H9 (cell line): ENCODE measurements at places on chromosomes 13 and 19.

- no peak for DNase-seq
Measured at GRCh38 chr19:2236064-2236313, 140 bp downstream of the PLEKHJ1 start.

DNA sequence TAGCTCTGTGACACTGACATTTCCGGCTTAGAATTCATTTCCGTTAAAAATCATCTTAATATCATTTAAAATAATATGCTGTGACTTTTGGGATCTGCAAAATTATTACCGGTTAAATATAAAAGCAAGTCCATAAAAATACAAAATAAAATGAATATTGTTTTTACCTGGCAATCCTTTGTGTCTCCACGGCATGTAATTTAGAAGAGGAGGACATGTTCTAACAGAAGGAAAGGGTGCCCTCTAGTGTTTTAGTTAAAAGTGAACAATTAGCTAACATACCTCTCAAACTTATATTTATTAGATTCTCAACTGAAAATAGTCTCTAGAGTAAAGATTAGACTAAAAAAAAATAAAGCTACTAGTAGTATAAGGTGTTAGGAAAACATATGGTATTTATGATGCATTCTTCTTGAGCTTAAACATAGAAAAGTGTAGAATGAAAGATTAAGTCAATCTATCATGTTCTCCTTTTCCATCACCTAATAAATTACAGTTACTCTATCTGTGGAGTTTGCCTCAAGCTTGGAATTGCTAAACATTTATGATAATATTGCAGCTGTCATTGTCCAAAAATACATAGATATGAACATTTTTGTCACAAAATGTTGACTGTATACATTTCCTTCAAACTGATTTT is 676.7 kb upstream of the SPRY2 start:
- no peak for DNase-seq

- DNase-seq, result no peak
Measured at GRCh38 chr13:42525035-42525504, 48.9 kb upstream of the TNFSF11 start.

DNA sequence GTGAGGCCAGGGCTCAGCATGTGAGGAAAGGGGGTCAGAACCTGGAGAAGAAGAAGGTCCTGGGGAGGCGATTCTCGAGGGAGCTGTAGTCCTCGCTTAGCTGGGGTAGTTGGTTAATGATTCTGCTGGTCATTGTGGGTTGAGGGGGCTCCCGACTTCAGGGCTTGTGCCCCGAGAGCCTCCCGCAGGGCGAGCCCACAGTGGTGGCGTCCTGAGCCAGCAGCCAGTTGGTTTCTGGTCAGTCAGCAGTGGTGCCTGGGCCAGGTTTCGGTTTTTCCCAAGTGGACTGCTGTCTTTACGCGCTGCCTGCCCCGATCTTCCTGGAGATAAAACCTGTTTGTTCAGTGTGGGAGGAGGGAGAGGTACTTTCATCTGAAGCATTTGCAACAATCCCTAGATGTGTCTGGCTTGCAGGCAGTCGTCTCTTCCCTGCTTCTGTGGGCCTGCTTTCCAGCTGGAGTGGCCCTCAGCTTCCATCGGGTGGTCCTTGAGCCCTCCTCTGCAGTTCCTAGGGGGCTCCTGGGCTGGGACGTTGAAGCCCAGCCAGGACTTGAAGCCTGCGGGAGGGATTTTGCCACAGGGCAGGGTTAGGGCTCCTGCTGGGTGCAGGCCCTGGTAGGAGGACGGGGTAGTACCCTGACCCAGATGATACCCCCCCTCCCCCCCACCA is 3.2 kb downstream of the PTBP1 start:
- no peak for DNase-seq

GRCh38 chr19:58440556-58440955 is 603 bp upstream of the ZNF132 start:
- DNase-seq, result no peak

DNA sequence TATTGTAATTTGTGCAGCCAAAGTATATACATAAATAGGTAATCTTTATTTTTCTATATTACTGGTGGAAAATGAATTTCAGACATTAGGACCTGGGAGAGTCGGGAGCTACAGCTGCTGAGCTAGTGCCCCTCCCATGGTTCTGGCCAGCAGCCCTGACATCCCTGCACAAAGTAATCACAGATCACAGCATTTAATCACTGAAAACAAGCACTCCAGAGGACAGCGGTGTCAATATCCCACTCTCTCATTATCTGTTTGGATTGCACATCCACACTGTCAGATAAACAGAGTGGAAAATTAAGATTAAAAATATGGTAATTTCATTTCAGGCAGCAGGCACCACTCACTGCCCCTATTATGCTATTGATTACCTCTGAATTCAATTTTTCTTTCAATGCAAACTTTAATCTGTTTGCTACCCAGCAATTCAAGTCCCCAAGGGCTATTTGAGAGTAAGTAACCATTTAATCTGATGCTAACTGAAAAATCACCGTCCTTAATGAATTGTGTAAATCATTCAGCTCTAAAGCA is 254.1 kb upstream of the SOX21 start:
- DNase-seq, result no peak

DNA sequence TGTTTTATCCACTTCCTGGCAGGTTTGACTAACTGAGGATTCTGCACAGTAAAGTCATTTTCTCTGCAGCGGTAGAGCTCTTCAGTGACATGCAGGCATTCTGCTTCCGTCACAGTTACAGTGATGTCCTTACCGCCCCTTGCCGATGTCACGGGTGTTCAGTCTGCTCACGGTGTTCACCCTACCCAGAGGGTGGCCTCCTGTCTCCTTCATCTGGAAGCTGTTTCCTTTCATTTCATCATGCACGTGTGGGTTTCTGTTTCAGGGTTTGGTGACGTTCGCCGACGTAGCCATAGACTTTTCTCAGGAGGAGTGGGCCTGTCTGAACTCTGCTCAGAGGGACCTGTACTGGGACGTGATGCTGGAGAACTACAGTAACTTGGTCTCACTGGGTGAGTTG is 33.4 kb downstream of the ZNF331 start:
- DNase-seq, result no peak

DNA sequence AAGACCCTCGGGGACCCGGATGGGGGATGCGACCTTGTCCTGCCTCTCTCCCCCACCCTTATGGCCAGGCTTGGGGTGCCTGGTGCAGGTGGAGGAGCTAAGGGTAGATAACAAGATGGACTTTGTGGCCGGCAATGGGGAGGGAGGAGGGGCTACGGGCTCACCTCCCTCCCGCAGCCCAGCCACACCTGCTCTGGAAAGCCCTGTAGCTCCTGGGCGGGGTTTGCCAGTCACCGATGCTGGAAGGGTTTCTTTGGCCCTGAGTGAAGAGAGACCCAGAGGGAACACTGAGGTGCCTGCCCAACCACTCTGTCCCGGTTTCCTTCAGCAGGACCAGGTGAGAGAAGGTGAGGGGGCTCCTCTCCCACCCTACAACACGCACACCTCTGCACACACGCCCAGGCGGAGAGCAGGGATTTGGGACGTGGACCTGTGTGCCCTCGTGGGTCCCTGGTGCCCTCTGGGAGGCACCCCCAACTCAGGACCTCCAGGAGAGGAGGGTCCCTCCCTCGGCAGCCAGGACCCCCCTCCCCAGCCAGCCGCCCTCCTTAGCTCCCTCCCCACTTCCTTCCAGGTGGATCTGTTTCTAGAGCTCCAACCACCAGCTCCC is at the start of gene FUT2:
TSS of gene FUT2 (plus strand) at position 229 of the 610 bp plus-strand sequence. CDS start 6,986 bp downstream, outside the sequence.
- peak; percentile 85 for DNase-seq

DNA sequence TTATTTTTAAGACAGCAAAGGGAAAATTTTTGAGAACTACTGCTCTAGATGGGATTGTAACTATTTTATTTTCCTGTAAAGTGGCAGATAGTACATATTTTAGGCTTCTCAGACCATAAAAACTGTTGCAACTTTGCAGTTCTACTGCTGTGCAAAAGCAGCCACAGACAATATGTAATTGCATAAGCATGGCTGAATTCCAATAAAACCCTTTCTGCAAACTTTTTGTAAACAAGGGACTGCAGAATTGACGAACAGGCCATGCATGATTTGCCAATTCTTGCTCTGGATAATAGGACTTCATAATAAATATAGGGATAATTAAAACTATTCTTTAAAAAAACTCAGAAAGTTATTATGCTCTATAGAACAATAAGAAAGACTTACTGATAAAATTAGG is 149.1 kb downstream of the SLITRK5 start:
- DNase-seq, result no peak

DNA sequence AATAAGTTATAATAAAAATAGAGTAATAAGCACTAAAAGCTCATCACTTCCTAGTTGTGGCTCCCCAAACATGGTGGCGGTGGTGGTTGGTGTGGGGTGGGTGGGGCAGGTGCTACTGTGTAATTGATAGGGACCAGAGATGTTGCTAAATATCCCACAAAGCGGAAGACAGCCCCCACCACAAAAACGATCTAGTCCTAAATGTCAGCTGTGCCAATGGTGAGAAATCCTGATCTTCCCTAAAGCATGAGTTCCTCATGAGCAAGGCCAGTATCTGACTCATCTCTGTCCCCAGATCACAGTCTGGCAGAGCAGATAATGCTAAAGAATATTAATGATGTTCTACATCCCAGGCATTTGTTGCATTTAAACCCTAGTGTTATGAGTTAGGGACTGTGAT is 1.9 kb upstream of the EDDM13 start:
- no peak for DNase-seq
